Activated CD8-positive, alpha-beta memory T cell treated with anti-CD3 and anti-CD28 coated beads, Interleukin-2, amount 10 ng/mL, durations not matched to agents 7 days and 5 days (primary cell): ENCODE measurements at places on chromosomes 3 and 15. TPM values are rescaled to one million over a fixed set of nuclear protein-coding genes. Genes with fewer than 3 reads are reported as not detected.

CCR8 gene
- 3.7 TPM for total RNA-seq

DNA sequence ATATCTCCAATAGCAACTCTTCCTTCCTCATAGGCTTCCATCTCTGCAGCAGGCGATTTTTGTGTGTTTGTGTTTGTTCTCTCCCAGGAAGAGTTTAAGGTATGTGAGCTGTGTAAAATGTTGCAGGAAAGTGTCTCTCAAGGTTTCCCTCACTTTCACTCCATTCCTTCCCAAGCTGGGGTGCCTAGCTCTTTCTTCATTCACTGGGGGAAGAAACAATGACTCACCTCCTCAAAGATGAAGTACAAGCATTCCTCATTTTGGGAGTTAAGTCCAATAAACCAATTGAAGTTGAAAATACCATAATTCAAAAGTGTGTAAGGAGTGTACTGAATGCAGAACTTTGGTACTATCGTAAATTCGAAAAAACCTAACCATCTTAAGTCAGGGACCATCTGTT, 422.7 kb upstream of the CFAP20DC start:
- DNase-seq, result no peak

DNA sequence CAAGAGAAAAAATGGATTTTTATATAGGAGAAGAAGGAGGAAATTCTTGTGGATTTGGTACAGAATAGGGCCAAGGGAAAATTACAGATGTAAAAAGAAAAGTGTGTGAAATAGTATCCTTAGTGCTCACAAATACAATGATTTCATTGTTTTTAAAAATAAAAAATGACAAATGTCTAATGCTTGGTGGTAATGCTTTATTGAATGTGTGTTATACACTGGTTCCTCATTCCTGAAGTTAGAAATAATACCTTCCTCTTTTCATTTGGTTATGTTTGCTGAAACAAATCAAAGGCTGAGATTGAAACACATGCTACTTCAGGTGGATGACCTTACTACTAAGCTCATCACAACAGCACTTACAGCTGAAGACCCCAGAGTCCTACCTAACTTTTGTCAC, 37.7 kb upstream of the CCR2 start:
- no peak for DNase-seq

GABRA5 gene
- not detected for total RNA-seq

- no peak for DNase-seq
Observed at GRCh38 chr3:49804141-49805041, 1.3 kb downstream of the INKA1 start.

GRCh38 chr3:128623762-128624176, 26.8 kb downstream of the RPN1 start:
- DNase-seq, result no peak
